ENCODE measurements at places on chromosomes 16 and 17.
A peak's percentile ranks its signal among the peaks of the same experiment; 100 is the strongest.

DNA sequence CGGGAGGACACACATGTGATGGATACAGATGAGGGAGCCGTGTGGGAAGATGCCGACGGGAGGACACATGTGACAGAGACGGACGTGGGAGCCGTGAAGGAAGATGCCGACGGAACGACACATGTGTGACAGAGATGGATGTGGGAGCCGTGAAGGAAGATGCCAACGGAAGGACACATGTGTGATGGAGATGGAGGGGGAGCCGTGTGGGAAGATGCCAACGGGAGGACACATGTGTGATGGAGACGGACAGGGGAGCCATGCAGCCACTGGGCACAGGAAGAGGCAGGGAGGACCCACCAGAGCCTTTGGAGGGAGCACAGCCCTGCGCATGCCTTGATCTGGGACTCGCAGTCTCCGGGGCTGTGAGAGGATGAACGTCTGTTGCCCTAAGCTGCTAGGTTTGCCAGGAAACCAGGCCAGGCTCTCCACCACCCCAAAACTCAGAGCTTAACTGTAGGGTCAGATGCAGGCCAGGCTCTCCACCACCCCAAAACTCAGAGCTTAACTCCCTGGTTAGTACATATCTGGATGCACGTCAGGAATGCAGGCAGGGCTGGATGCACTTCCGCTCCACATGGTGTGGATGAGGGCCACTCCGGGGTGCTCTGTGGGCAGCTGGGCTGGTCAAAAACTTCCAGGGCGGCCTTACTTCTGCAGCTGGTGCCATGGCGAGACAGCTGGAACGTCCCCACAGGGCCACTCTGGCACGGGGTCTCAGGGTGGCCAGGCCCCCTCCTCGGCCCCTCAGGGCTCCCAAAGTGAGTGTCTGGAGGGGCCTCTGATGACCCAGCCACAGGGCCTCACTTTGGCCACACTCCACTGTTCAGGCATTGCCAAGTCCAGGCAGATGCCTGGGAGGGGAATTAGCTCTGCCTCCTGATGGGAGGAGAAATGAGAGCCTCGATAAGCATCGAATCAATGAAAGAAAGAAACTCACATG, 47.7 kb upstream of the ZNF469 start:
- no peak for DNase-seq

DNA sequence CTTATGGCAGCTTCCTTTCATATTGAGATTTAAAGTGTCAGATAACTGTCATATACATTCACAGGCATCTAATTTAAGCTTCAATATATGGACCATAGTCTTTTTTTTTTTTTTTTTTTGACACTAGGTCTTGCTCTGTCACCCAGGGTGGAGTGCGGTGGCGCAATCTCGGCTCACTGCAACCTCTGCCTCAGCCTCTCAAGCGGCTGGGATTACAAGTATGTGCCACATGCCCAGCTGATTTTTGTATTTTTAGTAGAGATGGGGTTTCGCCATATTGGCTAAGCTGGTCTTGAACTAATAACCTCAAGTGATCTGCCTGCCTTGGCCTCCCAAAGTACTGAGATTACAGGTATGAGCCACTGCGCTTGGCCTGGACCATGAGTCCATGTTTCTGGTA, 13.6 kb downstream of the CEP95 start:
- no peak for DNase-seq

DNA sequence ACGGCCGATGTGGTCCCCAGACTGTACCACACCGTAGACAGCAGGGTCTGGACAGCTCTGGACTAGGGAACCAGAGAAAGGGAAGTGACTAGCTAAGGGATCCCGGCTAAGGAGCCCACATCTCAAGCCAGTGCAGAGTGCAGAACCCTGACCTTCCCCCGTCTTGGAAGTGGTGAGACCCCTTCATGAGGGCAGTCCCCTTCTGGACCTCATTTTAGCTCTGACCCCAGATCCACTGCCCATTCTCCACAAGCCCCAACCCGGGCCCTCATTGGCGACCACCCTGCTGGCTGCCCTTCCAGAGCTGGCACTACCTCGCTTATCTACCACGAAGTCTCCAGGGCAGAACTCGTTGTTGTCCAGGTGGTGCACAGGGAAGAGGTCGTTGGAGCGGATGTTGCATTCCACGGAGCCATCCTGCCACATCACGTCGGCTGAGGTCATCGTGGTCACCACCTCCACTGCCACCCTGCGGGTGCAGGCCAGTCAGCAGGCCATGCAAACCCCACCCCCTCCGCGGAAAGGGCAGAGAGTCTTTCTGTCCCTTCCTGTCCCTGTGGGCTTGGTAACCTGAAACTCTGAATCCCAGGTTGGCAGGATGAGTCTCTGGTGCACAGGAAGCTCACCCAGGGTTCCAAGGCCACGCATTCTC, 14.2 kb downstream of the SPHK1 start:
- no peak for DNase-seq

- no peak for DNase-seq
These were observed 24.2 kb downstream of the ACTG1 start for GRCh38 chr17:81488276-81488860.

GRCh38 chr16:74723256-74723655, 22.6 kb upstream of the MLKL start:
- no peak for DNase-seq

DNA sequence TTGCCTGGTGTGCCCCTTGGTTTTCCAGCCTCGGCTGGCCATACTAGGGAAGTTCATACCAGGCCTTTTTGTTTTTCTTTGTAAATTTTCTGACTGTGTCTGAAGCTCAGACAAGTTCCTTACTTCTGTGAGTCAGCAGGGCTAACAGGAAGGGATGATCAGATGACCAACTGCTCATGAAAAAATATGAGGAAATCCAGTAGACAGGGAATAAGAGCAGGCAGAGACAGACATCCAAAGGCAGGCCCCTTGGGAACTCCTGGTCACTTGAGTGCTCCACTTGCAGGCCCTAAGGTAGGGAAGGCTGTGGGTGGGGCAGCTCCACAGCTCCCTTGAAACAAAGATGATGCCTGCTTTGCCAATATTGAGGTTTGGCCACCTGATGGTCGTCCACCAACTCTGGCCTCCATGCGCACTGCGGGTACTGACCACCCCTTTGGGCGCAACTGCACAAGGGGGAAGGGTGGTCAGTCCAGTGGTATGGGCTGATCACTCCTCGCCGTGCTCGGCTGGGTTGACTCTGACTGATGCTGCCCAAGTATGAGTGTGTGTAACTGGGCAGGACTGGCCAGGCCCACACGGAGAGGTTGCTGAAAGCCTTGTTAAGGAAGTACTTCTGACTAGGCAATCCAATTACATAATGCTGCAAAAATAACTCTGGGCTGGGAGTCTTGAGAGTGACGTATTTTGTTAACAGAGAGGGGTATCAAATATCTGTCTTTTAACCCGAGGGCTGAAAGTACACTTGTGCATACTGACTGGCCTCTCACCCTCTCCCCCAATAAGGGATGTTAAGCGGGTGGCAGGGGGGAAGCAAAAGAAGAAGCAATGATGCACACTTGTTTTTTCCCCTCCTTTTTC, 20.8 kb upstream of the ZFHX3 start:
- peak; percentile 96 for DNase-seq

GRCh38 chr16:3495176-3495575, at the start of gene C16orf90:
TSS of gene C16orf90 (minus strand) at chr16:3495489. CDS start at chr16:3495421, 68 bp downstream.
- no peak for DNase-seq

DNA sequence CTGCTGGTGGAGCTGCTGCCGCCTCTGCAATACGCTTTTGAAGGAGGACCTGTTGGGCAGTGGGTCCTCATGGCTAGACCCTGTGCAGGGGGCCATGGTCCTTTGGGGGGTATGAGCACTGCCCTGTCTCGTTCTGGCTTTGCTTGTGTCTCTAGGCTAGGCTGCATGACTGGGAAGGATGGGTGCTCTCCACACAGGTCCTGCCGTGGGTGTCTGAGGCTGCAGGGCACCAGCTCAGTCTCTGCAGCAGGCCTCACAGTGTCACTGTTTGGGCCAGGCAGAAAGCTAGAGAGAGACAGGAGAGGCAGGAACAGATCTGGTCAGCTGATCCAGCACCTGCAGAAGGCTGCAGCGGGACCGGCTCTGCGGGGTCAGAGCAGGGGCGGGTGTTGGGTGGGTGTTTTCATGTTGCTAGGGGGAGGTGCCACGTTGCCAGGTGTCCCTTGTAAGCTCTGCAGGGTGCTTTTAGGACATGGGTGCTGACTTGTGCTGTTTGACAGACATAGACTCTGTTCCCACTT, 111.4 kb downstream of the SNX29 start:
- DNase-seq = no peak

- peak; percentile 86 for DNase-seq
These were observed 45.7 kb downstream of the VAT1L start for GRCh38 chr16:77833921-77834634.

DNA sequence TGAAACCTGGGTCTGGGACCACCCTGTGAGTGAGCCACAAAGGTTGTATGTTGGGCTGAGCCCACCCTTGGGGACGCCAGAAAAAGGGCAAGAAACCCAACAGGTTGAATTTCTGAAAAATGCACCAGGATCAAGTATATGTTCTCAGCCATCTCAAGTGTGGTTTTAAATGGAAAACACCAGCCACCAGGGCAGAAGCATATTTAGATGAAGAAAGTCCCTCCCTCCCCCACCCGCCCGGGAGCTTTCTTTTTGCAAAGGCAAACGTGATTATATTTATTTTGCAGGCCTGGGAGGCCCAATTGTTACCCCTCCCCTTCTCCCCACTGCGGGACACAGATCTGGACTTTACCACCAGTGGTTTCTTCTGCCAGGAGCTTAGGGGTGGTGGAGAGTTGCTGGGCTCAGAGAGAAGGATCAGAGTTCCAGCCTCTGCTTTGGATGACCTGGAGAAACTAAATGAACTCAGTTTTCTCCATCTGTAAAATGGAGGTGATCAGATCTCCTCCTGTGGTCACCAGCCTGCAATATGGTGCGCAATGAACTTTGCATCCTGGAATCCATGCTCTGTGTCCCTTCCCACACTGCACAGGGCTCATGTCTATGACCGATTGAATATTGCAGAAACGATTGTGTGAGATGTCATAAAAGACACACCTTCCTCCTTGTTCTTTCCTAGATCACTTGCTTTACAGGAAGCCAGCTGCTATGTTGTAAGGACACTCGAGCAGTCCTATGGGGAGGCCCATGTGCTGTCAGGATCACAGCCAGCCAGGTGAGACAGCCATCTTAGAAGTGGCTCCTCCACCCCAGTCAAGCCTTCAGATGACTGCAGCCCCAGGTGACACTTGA, 21.0 kb upstream of the NGFR start:
- no peak for DNase-seq

DNA sequence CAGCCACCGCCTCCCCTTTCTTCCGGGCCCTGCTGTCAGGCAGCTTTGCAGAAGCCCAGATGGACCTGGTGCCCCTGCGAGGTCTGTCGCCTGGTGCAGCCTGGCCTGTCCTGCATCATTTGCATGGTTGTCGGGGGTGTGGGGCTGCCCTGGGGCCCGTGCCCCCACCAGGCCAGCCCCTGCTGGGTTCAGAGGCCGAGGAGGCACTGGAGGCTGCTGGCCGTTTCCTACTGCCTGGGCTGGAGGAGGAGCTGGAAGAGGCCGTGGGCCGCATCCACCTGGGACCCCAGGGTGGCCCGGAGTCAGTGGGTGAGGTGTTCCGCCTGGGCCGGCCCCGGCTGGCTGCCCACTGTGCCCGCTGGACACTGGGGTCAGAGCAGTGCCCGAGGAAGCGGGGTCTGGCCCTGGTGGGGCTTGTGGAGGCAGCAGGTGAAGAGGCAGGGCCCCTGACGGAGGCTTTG, 5.5 kb upstream of the TGFB1I1 start:
- no peak for DNase-seq

DNA sequence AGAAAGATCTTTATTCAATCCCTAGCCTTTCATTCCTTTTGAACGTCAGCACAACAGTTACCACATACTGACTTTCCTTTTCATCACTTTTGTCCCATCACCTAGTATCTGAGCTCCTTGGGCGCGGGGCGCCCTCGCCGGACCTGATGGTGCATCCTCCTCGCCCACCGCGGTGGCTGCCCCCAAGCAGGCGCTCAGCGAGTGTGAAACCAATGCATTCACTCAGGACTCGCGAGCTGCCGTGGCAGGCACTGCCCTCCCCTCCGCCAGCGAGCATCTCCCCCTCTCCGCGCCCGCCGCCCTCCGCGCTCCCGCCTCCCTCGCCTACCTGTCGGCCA, 756 bp downstream of the KLHL11 start:
- no peak for DNase-seq

GRCh38 chr16:55443434-55444346, 35.3 kb upstream of the MMP2 start:
- no peak for DNase-seq

DNA sequence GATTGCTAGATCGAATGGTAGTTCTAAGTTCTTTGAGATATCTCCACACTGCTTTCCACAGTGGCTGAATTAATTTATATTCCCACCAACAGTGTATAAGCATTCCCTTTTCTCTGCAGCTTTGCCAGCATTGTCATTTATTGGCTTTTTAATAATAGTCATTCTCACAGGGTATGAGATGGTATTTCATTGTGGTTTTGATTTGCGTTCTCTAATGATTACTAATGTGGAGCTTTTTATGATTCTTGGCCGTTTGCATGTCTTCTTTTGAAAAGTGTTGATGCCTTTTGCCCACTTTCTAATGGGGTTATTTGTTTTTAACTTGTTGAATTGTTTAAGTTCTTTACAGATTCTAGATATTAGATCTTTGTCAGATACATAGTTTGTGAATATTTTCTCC, 36.5 kb upstream of the BCAS3 start:
- DNase-seq = no peak

- DNase-seq = no peak
These were observed 8.3 kb upstream of the PSMD3 start for GRCh38 chr17:39972271-39972670.

- DNase-seq = no peak
These were observed 16.6 kb upstream of the G6PC1 start for GRCh38 chr17:42883802-42884558.

GRCh38 chr16:11329071-11329491, 16.2 kb upstream of the RMI2 start:
- DNase-seq = no peak

DNA sequence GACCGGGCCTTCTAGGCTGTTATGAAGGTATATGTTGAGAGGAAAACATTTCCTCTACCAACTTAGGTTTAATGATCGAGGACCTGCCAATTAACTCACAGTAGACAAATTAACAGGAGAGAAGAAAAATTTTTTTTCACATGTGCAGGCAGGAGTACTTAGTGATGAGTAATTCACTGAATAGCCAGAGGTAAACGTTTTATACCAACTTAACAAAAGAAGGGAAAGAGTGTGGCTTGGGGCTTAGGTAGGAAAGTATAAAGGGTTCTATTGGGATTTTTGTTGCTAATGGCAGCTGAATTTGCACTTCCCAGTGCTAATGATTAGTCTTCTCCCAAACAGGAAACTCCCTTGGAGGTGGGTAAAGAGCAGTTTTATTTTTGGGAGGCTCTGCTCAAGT, 121.6 kb upstream of the HS3ST4 start:
- no peak for DNase-seq

Data from non-pigmented ciliary epithelial cell (primary cell).